ENCODE measurements at places on chromosomes 5 and 9. TPM values are rescaled to one million over a fixed set of nuclear protein-coding genes. Genes with fewer than 3 reads are reported as not detected.

DNA sequence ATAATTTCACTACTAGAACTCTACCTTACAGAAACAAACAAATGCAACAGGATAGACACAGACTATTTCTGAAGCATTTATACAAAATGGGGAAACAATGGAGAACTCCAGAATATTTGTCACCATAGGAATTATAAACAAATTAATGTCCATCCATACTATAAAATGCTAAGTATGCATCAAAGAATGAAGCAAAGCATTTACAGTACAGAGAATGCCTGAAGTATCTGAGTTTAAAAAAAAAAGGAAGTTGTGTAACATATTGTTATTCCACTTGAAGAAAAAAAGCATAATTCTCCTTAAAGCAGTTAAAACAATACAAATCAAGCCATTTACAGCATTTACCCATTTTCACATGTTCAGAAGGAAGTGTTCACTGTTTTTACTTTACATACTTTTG, 53.0 kb downstream of the DROSHA start:
- DNase-seq, result no peak

GRCh38 chr9:5610491-5610890, 18.4 kb upstream of the RIC1 start:
- no peak for DNase-seq

DNA sequence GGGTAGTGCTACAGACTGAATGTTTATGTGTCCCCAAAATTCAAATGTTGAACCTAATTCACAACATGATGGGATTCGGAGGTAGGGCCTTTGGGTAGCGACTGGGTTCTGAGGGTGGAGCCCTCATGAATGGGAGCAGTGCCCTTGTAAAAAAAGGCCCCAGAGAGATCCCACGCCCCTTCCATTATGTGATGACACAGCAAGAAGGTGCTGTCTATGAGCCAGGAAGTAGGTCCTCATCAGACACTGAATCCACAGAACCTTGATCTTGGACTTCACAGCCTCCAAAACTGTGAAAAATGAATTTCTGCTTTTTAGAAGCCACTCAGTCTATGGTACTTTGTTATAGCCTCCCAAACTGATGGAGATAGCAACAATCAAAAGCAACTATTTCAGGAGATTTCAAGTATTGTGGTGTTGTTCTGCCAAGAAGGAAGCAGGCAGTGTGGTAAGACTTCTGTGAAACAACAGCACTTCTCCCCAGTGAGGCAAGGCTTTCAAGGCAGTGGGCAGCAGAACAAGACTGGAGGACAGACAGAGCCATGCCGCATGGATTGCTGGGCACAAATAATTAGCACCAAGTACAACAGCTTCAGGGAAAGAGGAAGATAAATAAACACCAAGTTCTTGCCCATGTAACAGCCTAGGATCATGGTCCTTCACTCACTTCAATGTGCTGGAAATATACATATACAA, 76.1 kb downstream of the OR2K2 start:
- DNase-seq, result no peak

DNA sequence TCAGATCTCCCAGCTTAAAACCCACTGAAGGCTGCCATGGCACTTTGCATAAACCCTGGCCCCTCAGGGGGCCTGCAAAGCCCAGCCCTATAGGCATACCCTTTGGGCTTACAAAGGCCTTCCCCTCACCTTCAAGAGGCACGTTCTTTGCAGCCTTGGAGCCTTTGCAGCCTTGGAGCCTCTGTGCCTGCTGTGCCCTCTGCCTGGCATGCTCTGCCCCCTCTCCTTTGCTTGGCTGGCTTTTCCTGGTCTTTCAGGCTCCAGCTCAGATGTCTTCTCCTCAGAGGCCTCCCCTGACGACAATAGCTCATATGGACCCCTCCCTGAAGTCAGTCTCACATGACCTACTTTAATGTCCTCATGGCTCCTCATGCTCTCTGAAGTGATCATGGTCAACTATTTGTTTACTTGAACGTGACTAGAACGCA, 60.3 kb downstream of the CXXC5 start:
- DNase-seq, result no peak

GRCh38 chr9:37840560-37841194, 40.1 kb downstream of the DCAF10 start:
- no peak for DNase-seq

GRCh38 chr5:392431-392988, 50.5 kb upstream of the EXOC3 start:
- DNase-seq, result peak; percentile 64

DNA sequence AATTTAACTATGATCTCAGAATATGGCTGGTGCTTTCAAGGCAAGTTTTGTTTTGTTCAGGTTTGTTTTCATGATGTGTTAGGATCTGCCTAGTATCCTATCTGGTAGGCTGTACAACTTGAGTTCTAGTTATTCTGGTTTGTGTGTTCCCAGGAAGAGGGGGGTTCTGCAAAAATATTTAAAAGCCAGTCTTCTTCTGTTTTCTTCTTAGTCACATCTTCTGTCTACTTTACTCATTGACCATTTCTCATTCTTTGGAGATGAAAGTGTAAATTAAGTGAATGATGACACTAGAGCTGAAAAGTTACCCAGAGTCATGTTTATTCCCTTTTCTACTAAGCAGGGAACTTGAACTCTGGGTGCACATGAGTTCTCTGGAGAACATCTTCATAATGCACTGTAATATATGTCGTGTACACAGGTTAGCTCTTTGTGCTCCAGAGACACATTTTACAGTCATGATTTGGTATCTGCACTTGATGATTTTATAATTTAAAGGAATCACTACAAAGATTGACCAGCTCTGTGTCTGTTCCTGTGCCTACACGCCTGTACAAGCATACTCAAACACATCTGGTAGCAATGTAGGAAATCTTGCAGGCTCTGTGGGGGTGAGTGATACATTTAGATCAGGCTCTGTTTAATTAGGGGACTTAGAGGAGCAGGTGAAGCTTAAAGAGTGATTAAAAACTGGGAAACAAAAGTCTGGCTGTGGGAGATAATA, 5.0 kb downstream of the SMAD5 start:
- DNase-seq, result no peak

DNA sequence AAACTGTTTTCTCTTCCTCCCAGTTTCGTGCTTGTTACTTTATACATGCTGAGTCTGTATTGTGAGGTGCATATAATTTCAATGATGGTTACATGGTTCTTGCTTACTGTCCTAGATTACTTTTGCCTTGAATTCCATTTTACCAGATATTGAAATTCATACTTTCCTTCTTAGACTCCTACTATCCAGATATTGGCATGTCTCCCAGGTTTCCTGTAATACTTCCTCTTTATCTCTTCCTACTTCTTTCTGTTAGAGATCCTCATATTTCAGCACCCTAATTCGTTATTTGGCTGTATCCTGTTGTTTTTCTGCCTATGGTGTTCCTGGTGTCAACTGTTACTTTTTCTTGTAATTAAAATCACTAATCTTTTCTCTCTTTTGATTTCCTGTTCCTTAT, 522.1 kb downstream of the CCDC171 start:
- no peak for DNase-seq

GRCh38 chr5:67490543-67491321, 294.1 kb upstream of the CD180 start:
- DNase-seq, result no peak

DNA sequence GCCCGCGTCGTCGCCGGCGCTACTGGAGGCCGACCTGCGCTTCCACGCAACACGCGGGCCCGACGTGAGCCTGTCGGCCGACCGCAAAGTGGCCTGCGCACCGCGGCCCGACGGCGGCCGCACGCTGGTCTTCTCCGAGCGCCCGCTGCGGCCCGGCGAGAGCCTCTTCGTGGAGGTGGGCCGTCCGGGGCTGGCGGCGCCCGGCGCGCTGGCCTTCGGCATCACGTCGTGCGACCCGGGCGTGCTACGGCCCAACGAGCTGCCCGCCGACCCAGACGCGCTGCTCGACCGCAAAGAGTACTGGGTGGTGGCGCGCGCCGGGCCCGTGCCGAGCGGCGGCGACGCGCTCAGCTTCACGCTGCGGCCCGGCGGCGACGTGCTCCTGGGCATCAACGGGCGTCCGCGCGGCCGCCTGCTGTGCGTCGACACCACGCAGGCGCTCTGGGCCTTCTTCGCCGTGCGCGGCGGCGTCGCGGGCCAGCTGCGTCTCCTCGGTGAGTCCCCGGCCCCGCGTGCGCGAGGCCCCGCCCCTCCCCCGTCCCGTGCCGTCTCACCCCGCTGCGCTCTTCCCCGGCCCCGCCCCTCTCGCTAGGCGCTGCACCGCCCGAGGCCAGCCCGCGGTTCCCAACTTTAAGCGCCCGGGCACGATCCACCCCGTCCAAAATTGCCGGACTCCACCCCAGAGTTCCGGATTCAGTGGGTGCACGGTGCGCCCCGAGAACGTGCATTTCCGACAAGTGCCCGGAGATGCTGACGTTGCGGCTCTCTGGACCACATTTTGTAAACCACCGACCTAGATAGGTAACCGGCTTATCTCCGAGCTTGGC, 42.8 kb downstream of the NEURL1B start:
- no peak for DNase-seq

GRCh38 chr5:138668451-138669380, 84.5 kb upstream of the CTNNA1 start:
- DNase-seq, result no peak

DNA sequence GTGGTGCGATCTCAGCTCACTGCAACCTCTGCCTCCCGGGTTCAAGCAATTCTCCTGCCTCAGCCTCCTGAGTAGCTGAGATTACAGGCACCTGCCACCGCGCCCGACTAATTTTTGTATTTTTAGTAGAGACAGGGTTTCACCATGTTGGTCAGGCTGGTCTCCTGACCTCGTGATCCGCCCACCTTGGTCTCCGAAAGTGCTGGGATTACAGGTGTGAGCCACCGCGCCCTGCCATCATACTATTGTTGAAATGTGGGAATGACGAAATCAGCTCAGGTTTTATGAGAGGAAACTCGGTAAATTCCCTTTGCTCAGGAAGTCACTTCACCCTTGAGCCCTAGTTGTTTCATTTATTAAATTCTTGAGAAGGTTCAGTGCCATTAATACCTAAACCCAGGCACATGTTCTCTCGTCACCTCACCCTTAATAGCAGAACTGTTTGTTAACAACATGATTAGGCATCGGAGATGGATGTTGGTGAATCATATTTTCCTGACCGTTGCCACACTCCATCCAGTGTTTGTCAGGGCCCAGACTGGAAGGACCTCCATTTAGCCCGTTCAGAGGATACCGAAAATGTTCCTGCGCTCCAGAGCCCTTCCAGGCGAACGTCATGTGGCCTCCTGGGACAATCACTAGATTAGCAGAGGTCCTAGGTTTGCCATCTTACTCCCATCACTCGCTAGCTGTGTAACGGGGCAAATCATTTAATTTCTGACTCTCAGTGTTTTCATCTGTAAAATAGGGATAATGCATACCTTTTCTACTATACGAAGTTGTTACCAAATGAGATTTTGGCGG, 20.0 kb upstream of the CREBRF start:
- DNase-seq, result no peak

DNA sequence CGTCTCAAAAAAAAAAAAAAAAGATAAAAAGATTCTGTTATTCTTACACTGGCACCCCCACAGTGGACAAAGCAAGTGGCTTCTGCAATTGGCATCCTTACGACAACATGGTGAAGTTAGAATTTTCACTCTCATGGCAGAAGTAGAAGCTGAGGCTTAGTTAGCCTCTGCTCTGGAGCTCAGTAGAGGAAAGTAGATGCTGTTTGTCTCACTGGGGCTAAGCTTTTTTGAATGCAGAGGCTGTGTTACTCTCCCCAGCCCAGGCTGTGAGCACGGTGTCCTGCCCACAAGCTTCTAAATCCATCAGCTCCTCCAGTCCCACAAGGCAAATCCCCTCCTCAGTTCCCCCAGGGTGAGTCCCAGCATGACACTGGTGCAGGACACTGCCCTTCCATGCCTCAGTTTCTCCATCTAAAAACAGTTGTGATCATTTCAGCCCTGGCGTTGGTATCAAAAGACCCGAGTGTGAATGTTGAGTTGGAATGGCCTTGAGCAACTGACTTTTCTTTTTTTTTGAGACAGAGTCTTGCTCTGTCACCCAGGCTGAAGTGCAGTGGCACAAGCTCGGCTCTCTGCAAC, 22.6 kb upstream of the PHF19 start:
- DNase-seq, result no peak

DNA sequence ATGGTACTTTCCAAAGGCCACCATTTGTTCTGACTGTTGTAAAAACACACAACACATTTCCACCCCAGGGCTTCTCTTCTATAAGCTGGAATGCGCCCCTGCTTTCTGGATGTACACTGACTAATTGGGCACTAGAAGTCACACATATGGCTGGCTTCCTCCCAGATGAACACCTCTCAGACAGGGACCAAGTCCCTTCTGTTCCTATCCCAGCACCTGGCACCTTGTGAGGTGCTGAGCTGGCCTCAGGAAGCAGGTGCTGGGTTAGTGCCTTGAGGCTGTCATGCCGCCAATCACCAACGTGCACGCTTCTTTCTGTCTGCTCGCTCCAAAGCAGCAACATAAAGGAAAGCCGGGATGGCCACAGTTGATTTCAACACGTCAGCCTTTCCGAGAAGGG, 93.2 kb downstream of the FSTL4 start:
- DNase-seq, result no peak

GRCh38 chr9:133619791-133620190, 10.6 kb upstream of the FAM163B start:
- no peak for DNase-seq

DNA sequence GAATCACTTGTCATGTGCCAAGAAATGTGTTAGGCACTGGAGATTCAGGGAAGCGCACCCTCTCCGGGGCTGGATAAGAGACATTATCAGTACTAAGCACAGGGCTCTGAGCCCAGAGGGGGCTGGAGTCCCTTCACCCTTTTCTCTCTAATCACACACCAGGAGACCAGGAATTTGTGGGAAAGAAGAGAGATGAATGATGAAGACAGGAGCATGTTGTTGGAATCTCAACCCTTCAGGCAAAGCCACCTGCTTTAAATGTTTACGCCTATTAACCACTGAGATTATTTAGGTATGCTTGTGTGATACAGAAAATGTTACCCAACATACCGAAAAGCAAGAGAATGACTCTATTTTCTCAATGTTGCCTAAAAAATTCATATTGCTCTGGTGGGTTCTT, 119.8 kb downstream of the ENTREP1 start:
- no peak for DNase-seq

DNA sequence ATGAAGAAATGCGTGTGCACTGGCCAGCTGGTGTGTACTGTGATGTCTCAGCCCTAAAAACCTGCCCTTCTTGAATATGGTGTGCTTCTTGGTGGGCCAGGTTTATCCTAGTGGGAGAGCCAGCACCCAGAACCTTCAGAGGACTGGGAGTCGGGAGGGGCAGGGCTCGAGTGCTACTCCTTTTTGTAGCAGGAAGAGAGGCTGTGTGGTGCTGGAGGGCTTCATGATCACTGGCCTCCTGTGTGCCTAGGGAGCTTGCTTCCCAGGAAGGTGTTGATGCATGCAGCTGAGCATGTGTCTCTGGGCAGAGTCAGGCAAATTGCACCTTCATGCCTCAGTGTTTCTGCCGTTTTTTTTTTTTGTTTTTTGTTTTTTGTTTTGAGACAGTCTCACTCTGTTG, 20.0 kb downstream of the PHF2 start:
- DNase-seq, result no peak

- peak; percentile 93 for DNase-seq
These were observed at the start of the genes NDOR1 and TMEM203 for GRCh38 chr9:137205126-137206069. TSS of gene NDOR1 (plus strand) at chr9:137205700. CDS start at chr9:137205778, 78 bp downstream. TSS of gene TMEM203 (minus strand) at chr9:137205648. CDS start at chr9:137205414, 234 bp downstream.

- DNase-seq, result no peak
These were observed 554.6 kb upstream of the RIOK2 start for GRCh38 chr5:97737608-97738007.

GRCh38 chr5:83844449-83845068, 123.9 kb upstream of the HAPLN1 start:
- DNase-seq, result no peak

- DNase-seq, result no peak
These were observed 69.8 kb downstream of the JMY start for GRCh38 chr5:79305706-79306105.

Gene GFPT2
- 1.1 TPM for total RNA-seq

Gene LRRC70
- 1.1 TPM for total RNA-seq

Gene SPINK7
- not detected for total RNA-seq

Gene OR1J2
- not detected for total RNA-seq

Gene PCDHA10
- total RNA-seq, result 20.3 TPM

Gene C5orf34
- 2.0 TPM for total RNA-seq

Data from type B pancreatic cell (in vitro differentiated cells).